ENCODE measurements at places on chromosomes 4 and X.
A peak's percentile ranks its signal among the peaks of the same experiment; 100 is the strongest.

- DNase-seq = no peak
Observed at GRCh38 chrX:148389629-148390028, 110.8 kb upstream of the AFF2 start.

- DNase-seq = no peak
Observed at GRCh38 chrX:11724122-11725017, 33.7 kb upstream of the MSL3 start.

DNA sequence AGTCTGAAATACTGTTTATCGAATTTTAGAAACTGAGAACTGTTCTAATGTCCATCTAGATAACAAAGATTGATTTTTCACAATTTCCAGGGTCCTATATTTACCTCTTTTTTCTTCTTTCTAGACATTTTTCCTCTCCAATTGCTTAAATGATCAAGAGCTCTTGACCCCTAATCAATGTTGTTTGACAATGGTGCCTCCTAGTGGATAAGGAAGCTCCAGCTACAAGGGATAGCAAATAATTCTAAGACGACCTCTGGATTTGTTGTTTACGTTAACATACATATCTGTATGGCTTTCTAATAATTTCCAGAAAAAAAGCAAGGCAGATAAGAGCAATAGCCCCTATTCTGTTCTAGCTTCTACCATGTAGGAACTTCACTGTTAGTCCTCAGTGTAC, 35.8 kb downstream of the GPR82 start:
- no peak for DNase-seq

- no peak for DNase-seq
Observed at GRCh38 chrX:68695206-68695845, 47.9 kb downstream of the STARD8 start.

DNA sequence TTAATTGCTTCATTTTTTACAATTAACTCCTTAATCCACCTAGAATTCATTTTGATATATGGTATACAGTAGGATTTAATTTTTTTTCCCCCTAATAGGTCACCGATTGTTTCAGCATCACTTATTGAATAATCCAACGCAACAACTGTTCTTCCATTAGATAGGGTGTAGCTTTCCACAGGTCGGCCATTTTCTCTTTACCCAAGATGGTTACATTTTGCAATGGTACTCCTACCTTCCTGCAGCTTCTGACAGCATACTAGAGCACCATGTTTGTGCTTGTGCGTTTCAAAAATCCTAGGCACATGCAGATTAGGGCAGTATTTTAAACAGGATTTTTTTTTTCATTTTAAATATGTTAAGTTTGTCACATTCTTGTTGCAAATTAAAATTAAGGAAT, 2.3 kb downstream of the LINC00632 start:
- no peak for DNase-seq

DNA sequence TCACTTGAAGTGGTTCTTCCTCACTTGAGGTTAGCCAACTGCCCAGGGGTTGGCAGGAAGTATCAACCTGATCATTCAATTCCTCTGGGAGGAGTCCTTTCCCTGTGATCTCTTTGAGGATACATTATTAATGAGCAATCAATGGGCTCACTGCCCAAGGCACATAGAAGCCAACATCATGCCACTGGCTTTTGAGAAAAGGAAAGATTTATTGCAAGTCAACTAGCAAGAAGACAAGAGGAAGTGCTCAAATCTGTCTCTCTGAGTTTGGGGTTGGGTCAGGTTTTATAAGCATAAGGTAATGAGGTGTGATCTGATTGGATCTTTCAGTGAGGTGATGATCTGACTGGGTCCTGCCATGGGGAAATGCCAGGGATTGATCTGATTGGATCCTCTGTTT, 39.6 kb downstream of the FGFBP1 start:
- no peak for DNase-seq

GRCh38 chr4:144449611-144450010, 196.3 kb upstream of the HHIP start:
- peak; percentile 26 for DNase-seq

DNA sequence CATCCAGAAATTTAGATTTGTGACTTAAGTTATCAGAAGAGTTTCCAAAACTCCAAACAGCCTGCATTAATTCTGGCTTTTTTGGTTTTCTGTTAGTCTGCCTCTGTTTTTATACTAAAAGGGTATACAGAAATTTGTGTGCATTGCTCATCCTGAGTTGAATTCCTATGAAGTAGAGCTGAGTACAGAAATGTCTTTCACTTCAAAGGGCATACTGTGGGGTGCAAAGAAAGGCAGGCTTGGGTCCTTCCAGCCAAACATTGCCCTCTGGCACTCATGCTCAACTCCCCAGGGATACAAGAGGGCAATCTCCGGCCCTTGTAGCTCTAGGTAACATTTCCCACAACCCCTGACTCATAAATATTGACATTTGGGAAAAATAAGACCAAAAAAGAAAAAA, 27.6 kb upstream of the TMEM184C start:
- DNase-seq = peak; percentile 31

- no peak for DNase-seq
Observed at GRCh38 chr4:38576767-38577166, 87.2 kb upstream of the KLF3 start.

GRCh38 chrX:38342853-38343778, 9.3 kb upstream of the OTC start:
- no peak for DNase-seq

GRCh38 chr4:177251237-177251636, 58.4 kb upstream of the NEIL3 start:
- no peak for DNase-seq

GRCh38 chr4:131052646-131053045, 1956.7 kb downstream of the C4orf33 start:
- no peak for DNase-seq

- DNase-seq = no peak
Observed at GRCh38 chr4:107896158-107896645, 35.1 kb upstream of the CYP2U1 start.

DNA sequence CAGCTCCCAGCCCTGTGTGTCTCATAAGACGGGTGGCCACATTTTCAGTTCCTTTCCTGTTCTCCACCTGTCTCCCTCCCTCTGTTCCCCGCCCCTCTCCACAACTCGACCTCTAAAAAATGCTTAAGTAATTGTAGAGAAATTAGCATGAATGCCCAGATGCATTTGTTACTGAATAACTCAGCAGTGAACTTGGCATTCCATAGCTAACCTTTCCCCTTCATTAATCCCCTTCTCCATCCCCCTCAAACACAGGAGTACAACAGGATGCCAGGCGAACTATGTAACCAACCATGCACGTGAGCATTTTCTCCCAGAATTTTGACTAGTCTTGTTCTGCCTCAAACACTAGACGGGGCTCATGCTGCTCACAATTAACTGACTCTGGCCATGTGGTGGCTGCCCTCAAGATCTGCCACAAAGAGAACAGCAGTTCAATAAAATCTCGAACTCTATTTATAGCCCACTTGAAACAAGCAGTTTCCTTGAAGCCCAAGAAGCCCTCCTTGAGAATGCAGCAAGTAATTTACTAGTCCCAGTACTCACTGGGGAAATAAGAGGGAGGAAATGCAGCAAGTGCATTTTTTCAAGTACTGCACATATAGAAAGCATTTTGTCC, 351.2 kb downstream of the ARHGAP24 start:
- peak; percentile 46 for DNase-seq

DNA sequence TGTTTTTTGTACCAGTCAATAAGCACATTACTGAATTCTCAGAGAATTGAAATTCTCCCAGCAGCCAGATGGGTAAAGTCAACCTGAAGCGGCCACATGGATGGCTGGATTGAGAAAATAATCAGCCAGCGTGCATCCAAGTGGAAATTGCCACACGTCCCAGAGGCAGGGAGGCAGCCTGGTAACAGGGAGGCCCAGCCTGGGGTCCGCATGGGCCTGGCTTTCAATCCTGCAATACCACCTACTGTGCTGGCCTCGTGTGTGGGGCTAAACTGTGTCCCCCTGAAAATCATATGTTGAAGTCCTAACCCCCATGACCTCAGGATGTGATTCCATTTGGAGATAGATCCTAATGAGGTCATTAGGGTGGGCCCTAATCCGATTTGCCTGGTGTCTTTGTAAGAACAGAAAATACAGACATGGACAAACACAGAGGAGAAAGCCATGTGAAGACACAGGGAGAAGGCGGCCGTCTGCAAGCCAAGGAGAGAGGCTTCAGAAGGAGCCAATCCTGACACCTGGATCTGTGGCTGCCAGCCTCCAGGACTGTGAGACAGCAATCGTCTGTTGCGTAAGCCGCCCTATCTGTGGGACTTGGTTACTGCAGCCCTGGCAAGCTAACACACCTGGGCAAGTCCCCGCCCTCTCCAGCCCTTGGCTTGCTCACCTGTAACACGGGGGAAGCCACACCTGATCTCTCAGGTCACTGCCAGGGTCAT, 90.3 kb downstream of the JAKMIP1 start:
- peak; percentile 72 for DNase-seq

DNA sequence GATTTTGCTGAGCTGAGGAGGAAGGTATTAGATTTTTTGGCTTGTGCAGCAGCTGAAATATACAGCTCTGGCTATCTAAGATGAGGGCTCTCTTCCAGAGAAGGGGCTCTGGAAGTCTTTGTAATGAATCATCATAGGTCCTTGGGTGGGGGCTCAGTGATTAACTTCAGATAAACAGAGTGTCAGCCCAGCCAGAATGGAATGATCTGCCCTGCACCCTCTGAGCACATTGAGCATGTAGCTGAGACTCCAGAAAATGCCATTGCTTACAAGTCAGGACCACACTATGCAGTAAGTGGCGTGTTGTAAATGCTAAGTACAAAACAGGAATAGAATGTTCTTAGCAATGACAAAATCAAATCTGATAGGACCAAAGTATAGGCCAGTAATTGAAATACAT, 836.0 kb downstream of the PDHA2 start:
- peak; percentile 18 for DNase-seq

- no peak for DNase-seq
Observed at GRCh38 chrX:123425471-123425870, 241.4 kb downstream of the GRIA3 start.

- DNase-seq = no peak
Observed at GRCh38 chrX:154379569-154379951, 465 bp downstream of the EMD start.

- no peak for DNase-seq
Observed at GRCh38 chr4:181181331-181181730, 1061.9 kb upstream of the TENM3 start.

- no peak for DNase-seq
Observed at GRCh38 chrX:45876206-45876605, 669.0 kb downstream of the ZNF674 start.

DNA sequence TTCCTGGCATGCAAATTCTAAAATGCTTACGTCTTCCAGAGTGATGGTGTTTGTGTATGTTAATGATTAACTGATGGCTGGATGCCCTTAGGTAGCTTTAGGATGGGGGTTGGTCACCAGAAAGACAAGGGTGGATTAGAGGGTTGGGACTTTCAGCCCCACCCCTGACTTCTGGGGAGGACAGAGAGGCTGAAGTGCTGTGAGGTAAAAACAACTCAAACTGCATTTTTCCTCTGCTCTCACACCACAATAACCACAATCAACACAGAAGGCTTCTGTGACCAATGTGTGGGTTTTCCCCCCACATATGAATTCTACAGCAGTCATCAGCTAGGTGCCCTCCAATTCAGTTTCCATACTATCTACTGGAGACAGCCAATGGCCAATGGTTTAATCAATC, 18.7 kb upstream of the DDIT4L start:
- no peak for DNase-seq

- no peak for DNase-seq
Observed at GRCh38 chrX:26295425-26295824, 79.5 kb downstream of the MAGEB5 start.

DNA sequence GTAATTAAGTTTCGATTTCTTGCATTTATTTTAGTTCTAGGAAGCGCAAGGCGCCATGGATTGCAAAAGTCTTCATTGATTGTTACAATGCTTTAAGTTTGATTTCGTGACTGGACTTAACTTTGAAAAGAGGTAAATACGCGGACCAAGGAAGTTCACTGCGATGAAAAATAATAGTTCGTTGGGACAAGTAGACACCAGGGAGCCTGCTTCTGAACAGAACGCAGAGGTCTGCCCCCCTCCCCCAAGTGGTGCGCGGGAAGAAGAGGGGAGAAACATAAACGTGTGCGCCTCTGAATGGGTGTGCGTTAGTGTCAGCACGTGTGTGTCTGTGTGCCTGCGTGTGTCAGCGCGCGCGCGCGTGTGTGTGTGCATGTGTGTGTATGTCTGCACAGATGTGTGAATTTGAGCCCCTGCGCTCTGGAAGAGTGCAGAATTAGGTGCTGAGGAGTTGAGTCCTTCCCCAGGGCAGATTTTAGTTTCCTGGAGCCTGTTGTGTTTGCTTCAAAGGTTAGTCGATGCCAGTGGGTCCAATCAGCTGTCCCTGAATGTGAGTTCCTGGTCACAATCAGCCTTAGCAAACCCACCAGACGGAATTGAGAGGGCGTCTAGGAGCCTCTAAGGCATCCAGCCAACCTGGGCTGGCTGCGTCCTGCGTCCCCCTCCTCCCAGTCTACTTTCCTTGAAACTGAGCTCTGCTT, 5.8 kb upstream of the POU4F2 start:
- DNase-seq = no peak

- DNase-seq = no peak
Observed at GRCh38 chr4:109052821-109053220, 249.6 kb downstream of the COL25A1 start.

DNA sequence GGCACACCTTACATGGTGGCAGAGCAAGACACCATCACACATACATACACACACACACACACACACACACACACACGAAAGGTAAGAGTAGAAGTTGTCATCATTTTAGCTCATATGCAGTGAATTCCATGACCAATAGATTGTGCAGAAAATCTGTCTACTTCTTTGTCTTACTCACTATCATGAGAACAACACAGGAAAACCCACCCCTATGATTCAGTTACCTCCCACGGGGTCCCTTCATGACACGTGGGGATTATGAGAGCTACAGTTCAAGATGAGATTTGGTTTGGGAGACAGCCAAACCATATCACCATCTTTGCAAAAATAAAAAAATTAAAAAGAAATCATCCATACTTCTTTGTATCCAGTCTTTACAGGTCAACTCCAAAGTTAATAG, 221.1 kb downstream of the BMPR1B start:
- no peak for DNase-seq

GRCh38 chr4:36081185-36081584, 163.1 kb downstream of the ARAP2 start:
- DNase-seq = no peak

- DNase-seq = no peak
Observed at GRCh38 chr4:187972135-187972534, 23.4 kb upstream of the ZFP42 start.

- DNase-seq = no peak
Observed at GRCh38 chr4:152572417-152573086, 36.7 kb upstream of the FBXW7 start.
